NCI-H1930 (cell line): ENCODE measurements at places on chromosomes 5 and 9.

- no peak for DNase-seq
Measured at GRCh38 chr5:17277907-17278306, 60.5 kb downstream of the BASP1 start.

DNA sequence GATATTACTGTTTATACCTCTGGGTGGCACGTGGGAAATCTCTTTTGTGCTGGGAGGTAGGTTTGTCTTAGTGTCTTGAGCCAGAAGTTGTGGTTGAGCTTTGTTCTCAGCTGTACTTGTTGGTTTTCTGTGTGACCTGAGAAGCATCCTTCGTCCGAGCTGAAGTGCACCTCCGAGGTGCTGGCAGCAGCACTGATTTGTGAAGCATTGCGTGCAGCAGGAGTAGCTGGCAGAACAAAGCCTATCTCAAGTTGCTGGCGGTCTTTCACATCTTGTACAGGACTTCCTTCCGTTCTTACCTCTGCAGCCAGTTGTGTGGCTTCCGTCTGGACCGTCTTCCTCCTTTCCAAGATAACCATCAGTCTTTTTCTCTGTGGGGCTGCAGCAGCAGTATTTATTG, 4.3 kb downstream of the PRRC2B start:
- no peak for DNase-seq

DNA sequence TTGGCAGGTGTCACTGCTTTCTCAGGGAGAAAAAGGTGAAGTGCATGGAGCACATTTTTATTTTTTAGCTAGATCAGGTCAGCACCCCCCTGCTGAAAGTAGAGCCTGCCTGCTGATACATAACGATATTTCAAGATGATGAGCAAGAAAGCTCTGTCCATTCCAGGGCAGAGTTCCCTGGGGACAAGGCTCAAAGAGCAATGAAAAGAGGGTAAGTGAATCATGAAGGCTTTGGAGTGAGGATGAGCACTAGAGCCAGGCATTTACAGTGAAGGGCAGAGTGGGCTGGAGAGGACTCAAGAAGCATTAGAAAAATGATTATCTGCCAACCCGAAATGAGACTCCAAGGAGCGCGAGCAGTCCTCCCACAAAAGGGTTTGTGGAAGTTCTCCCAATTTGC, 345.7 kb downstream of the TLE4 start:
- DNase-seq: no peak

DNA sequence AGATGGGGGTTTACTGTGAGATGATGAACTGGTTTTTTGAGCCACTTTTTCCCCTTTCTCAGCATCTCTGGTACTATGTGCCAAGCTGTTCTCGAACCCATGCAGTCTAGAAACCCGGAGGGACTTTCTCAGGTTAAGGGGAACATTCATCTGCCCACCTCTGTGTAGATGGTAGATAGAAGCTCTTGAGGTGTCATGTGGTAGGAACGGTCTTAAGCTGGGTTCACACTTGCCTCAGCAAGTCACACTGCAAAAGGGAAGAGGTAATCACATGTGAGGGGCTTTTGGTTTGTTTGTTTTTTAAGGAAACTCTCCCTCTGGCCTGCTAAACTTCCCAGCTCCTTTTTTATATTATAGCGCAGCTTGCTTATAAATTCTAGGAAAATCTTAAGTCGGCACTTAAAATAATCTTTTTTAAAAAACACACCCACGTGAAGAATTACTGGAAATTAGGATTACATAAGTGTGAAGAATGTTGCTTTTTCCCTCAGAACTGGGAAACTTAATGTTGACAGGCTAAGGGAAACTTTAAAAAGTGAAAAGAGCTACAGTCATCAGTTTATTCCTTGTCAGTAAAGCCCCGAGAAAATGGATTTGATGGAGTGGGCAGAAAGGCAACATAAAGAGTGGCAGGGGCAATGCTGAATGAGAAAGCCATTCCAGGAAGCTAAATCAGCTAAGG, 430.3 kb downstream of the ARHGEF28 start:
- DNase-seq: no peak

DNA sequence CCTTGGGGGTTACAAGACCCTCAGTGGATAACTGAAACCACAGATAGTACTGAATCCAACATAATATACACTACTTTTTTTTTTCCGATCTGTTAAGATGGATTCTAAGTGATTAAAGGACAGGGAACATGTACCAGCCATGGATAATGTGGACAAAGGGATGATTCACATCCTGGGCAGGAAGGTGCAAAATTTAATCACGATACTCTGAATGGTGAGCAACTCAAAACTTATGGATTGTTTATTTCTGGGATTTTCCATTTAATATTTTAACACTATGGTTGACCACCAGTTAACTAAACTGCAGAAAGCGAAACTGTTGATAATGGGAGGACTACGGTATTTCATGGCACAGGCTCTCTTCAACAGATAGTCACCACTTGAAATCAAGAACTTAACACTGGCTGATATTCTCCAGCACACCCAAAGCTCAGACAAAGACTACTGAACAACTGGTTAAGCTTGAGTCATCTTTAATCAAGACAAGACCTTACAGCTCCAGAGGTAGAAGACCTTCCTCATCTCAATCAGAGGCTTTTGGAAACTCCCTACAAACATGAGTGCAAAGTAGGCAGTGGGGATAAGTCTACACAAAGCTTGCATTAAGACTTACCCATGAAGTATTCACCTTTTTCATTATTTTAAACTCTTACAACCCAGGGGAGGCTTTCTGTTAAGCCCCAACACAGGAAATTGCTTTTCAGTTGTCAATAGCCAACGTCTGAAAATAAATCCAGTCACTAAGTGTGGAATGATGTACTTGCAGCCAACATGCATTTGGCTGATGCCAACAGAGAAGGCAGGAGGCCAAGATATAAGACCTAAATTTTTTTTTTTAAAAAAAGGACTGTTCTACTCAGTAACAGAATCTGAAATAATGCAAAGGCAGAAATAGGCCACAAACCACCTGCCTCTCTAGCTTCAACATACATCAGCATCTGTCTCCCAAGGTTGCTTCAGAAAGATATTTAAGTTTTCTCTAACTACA, 78.7 kb downstream of the ELAVL2 start:
- DNase-seq: no peak
